HFF-Myc (cell line): ENCODE measurements at places on chromosomes 4 and X.

GRCh38 chrX:107562482-107562881, 65.8 kb upstream of the PRPS1 start:
- no peak for DNase-seq

DNA sequence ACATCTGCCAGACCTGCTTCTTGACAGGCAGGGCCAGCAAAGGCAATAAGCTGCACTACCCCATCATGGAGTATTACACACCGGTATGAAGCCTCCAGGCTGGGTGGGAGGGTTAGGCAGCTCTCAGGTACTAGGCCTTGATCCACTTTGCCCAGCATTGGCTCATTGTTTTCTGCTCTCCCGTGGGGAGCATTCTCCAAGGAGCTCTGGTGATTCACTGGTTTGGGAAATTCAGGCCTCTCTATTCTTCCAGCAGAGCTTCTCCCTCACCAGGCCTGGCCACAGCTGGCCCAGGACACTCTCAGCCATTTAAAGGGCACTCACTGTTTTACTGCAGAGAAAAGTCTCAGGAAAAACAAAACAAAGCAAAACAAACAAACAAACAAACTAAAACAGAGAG, 33.0 kb downstream of the DRP2 start:
- no peak for DNase-seq

DNA sequence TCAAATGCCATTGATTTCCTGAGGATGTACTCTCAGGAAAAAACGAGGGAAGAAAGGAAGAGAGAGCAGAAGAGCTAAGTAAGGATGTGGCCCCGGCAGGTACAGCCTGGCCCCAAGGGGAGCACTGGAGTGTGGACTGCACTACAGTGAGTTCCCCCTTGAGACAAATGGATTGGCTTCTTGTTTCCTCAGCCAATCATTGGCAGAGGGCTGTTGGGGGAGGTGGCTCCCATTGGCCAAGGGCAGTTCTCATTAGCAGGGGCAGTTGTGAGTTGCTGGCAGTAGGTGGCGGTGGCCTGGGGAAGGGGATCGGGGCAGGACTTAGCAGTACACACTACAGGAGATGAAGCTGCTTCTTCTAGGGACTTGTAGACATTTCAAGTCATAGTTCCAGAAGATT, 24.1 kb upstream of the OCIAD2 start:
- DNase-seq, result no peak

GRCh38 chrX:84479086-84479485, 23.2 kb downstream of the HDX start:
- DNase-seq, result no peak

GRCh38 chr4:85861064-85861765, 386.3 kb downstream of the ARHGAP24 start:
- no peak for DNase-seq

GRCh38 chr4:122244764-122245163, 92.6 kb downstream of the BLTP1 start:
- DNase-seq, result no peak

DNA sequence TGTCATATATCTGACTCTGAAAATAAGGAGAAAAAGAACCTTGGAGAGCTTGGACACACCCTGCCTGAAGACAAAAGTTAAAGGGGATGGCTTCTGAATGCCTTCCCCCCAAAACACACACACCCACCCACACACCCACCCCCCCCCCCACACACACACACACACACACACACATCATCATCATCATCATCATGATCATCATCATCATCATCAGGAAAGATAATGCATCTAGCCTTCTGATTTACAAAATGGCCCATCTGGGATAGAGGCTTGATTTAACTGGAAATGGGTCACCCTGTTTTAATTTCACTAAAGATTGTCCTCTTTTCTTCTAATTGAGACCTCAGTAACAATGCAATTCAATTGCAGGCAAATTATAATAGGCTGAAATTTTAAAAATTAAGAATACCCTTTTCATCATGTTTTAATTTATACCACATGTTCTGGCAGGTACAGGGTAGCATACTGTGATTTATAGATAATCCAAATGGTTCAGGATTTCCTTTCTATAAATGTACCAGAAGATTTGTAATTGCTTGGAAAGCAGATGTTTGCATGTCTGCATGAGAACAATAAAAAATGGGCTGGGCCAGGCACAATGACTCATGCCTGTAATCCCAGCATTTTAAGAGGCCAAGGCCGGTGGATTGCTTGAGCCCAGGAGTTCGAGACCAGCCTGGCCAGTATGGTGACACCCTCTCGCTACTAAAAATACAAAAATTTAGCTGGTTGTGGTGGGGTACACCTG, 56.5 kb downstream of the TRIM2 start:
- peak; percentile 76 for DNase-seq

DNA sequence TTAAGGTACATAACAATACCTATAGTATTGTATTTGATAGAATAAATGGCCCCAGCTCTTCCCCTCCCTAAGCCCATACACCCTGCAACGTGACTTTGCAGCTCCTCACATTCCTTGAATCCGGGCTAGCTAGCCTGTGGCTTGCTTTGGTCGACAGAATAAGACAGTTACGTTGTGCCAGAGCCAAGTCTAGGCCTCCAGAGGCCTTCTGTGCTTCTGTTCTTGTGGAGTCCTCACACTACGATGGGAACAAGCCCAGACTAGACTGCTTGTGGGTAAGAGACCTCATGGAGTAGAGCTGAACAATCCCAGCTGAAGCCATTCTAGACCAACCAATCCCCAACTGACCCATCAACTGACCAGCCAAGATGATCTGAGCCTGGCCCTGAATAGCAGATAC, 102.4 kb upstream of the PLAC1 start:
- no peak for DNase-seq

DNA sequence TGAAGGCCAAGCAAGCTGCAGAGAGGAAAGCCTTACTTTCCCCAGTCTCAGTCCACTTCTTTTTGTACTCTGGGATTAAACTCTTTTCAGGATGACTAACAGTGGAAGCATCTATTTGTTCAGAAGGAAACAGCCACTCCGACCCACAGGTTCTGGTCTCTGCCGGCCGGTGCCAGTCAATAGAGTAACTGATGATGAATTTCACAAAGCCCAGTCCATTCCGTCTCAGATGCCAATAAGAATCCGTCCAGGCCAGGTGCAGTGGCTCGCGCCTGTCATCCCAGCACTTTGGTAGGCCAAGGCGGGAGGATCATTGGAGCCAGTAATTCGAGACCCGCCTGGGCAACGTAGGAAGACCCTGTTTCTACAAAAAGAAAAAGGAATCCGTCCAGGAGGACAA, 58.5 kb upstream of the HELT start:
- DNase-seq, result no peak

GRCh38 chr4:40246011-40246900, 49.4 kb downstream of the RHOH start:
- no peak for DNase-seq

DNA sequence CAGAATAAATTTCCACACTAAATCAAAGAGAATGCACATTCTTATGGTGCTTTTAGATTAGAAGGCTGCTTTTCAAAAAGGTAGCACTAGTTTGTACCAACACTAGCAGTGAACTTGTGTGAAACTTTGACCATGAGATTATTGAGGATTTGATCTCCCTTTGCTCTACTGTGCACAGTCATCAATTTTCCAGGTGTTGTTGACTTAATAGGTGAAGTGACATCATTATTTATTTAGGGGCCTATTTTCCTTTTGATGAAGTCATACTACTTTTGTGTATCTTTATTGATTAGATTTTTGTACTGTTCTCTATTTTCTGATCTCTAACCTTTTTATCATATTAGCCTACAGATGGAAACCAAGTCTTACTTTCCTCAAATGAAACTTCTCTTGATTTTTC, 507.9 kb upstream of the LCORL start:
- no peak for DNase-seq

DNA sequence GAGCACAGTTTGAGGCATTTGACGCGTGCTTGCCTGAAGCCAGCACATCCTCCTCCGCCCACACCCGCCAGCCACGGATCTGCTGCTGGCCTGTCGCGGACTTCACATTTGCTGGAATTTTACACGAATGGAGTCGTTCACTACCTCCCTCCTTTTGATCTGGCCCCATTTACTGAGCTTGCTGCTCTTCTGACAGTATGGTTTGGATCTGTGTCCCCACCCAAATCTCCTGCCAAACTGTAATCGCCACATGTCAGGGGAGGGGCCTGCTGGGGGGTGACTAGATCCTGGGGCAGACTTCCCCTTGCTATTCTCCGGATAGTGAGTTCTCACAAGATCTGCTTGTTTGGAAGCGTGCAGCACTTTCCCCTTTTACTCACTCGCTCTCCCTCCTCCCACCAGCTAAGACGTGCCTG, 19.9 kb upstream of the CPLX1 start:
- no peak for DNase-seq

GRCh38 chr4:188008377-188008776, 12.8 kb downstream of the ZFP42 start:
- DNase-seq, result peak; percentile 24

DNA sequence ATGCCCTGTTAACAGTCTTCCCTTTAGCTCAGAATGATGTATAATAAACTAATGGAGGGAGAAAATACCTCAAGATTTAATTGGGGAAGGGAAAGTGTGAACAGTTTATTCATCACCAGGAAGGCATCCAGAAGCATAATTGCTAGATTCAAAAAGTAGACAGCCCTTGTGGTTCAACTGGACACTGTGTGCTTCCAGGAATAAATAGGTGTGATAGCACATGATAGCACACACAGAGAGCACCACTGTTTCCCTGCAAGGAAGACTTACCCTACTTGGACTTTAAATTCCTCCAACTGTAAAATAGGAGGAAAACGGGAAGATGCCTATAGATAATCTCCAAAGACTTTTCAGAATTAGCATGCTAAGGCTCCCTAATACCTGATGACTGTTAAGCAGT, 27.8 kb downstream of the SLC39A8 start:
- no peak for DNase-seq

DNA sequence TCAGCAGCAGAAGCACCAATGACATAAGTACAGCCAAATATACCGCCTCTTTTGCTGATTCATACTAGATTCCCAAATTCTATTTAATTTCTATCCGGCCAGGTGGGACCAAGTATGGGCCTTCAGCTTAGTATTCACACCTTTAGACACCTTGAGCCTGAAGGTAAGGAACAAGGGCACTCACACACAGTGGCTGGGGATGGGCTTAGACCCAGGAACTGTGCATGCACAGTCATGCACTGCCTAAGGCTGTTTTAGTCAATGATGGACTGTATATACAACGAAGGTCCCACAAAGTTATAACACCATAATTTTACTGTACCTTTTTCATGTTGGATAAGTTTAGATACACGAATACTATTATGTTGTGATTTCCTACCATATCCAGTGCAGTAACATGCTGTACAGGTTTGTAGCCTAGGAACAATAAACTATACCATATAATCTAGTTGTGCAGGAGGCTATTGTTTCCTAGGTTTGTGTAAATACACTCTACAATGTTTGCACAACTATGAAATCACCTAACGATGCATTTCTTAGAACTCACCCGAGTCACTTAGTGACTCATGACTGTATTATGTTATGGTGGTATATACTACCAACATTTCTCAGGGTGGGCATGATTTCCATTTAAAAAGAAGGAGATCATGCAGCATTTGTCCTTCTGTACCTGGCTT, 9.7 kb upstream of the CLNK start:
- no peak for DNase-seq

DNA sequence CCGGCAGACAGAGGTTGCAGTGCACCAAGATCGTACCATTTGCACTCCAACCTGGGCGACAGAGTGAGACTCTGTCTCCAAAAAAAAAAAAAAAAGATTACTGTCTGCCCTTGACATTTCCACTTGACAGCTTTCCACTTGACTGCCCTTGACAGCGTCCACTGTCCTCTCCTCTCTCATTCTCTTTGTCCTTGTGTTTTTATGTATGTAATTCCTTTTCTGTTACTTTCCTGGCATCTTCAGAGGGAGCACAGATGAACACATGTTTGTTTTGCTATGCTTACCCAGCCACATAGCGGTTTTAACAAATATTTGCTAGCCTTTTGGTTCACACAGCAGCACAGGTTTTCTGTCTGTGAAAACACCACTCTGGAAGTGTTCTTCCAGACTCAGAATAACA, 26.2 kb downstream of the SYAP1 start:
- no peak for DNase-seq

DNA sequence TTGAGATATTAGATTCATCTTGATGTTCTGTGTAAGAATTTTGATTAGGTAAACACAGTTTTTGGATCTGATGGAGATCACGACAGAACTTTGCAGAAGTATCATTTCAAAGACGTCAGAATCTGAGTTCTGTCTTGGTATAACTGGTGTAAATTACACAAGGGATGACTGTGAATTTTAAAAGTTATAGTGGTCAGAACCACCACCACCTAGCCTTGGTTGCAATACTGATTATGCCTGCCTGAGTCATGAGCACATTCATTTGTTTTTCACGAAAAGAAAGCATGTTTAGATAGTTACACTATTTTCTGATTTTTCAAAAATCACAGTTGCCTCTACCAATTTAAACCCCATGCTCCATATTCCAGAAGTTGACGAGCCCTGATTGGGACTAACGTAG, 54.8 kb downstream of the ZFX start:
- no peak for DNase-seq
